ENCODE measurements at places on chromosomes 3 and 15. TPM values are rescaled to one million over a fixed set of nuclear protein-coding genes. Genes with fewer than 3 reads are reported as not detected.

The TRIM42 gene
- not detected for polyA plus RNA-seq

The IGF2BP2 gene
- not detected for polyA plus RNA-seq

The GNAT1 gene
- not detected for polyA plus RNA-seq

The RTP1 gene
- not detected for polyA plus RNA-seq
